Suprapubic skin (tissue), 4 donors: ENCODE measurements at places on chromosomes 3 and 15.
A peak's percentile ranks its signal among the peaks of the same experiment; 100 is the strongest.

- DNase-seq: no peak
Measured at GRCh38 chr3:5010140-5010539, 30.9 kb downstream of the BHLHE40 start.

DNA sequence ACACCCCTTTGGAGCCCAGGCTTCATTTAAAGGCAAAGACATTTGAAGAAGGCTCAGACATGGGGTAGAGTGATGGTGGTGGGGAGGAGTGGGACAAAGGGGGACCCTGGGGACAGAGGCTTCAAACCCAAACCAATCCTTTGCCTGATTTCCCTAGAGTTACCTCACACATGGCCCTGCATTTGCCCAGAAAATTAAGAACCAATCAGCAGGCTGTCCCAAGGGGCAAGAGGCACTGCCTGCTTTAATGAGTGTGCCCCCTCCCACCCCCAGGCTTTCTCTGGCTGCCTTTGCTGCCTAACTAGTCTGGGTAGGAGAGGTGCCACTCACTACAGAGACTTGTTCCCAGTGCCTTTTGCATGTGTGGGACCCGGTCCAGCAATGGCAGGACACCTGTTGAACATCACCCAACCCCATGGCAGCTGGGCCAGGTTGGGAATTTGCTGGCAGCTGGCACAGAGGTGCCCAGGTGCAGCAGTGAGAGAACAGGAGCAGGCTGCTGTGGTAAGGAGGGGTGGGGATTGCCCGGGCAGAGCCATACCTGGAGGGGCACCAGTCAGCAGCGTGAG is 38.4 kb downstream of the CCDC33 start:
- DNase-seq: no peak

DNA sequence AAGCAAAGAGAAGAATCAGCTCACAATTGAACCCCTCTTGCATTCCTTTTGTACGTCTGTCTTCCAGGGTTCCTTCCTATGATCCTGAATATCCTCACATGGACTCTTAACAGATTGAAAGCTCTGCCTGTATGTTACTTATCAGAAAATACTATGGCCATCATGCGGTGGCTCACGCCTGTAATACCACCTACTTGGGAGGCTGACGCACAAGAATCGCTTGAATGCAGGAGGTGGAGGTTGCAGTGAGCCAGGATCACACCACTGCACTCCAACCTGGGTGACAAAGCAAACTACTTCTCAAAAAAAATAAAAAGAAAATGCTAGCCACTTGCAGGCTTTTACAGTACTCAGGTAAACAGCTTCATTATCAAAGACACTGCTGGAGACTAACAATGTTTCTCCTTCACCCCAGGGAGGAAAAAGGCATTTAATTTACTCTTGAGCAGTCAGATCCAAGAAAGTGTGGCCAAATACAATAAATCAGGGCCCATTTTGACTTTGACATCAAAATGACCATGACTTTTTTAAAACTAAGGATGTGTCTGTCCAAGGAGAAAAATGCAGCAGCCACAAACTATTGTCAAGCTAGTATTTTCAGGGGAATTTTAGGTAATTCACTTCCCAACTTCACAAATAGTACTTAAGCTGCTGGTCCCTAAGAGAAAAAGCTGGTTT is 27.3 kb downstream of the NPTN start:
- no peak for DNase-seq

DNA sequence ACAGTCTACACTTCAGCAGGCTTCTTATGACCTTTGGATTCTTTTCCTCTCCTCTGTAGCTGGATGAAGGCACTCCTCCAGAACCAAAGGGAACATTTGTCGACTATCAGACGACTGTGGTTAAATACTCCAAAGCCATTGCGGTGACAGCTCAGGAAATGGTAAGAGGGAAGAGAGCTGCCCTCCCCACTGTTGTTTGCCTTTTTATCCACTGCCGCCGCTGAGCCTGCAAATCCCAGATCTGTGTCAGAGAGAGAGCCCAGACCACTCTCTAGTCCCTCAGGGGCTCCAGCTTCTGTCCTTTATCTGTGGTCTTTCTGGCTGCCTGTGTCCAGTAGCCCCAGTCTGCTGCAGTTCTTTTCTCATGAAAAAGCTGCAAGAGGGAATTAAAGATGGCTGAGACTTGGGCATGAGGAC is 261.5 kb upstream of the TPM1 start:
- DNase-seq: no peak

DNA sequence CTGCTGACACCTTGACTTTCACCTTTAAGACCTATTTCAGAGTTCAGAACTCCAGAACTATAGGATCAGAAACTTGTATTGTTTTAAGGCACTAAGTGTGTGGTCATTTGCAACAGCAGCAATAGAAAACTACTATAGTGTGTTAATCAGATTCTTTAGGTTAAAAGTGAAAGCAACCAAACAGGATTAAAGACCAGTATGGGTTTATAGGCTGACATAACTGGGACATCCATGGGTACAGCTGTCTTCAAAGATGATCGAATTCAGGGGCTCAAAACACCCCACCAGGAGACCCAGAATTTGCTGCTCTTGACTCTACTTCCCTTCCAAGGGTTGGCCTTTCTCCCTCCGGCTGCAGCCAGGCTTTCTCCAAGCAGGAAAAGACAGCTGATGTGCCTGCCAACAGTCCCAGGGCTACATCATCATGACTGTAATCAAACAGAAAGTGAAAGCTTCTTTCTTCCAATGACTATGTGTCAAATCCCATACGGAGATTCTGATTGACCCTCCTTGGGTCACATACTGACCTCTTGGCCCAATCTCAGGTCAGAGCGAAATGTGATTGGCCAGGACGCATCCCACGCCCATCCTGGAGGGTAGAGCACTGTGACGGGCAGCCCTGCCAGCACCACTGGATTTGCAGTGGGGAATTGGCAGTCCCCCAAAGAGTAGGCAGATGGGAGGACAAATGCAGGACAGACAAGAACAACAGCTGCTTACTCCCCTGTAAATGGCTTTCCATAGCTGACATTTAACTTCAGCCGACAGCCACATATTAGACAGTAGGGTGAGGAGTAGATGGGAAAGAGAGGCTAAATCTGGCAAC is 51.4 kb upstream of the RNF7 start:
- DNase-seq: peak; percentile 69
